ENCODE measurements at places on chromosomes 2 and 18. TPM values are rescaled to one million over a fixed set of nuclear protein-coding genes. Genes with fewer than 3 reads are reported as not detected.

DNA sequence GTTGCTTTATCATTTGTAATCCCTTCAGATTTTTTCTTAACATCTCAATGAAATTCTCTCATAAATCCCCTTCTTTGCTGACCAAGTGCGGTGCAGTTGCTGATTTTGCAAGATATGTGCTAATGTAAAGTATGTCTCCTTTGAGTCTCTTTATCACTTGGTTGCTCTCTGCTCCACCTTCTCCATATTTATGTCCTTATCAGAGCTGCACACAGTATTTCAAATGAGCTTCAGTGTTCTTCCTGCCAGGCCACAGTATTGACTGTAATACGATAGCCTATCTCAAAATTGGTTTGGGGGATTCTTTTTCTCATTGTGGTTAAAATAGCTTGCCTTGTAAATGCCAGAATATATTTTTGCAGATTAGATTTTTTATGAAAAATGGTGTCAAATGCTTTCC, 32.2 kb downstream of the MAIP1 start:
- DNase-seq: no peak

DNA sequence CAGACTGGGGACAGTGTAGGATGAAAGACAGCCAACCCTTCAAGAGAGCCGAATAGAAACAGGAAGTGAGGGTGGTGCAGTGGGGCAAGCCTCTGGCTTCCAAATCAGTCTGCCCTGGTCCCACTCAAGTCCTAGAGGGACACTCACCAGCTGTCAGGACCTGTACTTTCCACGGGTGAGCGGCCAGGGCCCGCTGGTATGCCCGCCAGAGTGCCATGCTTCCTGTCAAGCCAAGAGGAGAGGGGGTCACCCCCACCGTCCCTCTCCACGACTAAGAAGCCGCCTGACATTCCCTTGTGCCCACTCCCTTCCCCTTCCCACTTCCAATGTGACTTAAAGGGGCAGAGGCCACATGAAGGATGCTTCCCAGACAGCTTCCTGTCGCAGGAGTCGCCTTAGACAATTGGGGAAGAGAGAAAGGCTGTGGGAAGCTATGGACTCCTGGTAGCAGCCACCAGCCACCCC, 564 bp downstream of the MPV17 start:
- no peak for DNase-seq

DNA sequence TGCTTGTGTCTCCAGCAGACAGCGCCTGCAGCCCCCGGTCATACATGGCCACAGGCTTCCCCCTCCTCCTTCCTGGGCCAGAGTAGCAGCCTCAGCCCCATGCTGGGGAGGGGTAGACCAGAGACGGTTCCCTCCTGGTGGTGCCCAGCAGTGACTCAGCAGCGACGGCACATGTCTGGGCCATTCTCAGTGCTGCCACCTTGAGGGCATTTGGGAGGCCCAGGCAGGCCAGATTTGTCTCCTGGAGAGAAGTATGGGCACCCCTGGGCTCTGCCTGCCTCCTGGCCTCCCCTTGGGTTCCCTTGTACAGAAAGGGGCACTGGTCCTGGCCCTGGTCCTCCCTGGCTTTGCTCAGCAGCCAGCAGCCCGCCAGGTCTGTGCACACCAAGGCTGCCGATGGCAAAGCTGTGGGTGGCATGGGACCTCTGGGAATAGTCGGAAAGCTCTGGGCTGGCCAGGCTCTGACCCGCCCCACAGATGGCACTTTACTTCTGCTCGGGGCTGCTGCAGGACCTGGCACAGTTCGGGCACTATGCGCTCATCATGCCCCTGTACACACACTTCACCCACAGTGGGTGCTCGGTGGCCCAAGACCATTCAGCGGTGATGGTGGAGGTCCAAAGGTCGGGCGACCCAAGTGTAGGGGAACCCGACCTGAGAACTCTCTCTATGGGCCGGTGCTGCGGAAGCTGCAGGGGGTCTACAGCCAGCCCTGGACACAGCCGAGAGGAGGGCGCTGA, 11.4 kb upstream of the ALPI start:
- DNase-seq: no peak

DNA sequence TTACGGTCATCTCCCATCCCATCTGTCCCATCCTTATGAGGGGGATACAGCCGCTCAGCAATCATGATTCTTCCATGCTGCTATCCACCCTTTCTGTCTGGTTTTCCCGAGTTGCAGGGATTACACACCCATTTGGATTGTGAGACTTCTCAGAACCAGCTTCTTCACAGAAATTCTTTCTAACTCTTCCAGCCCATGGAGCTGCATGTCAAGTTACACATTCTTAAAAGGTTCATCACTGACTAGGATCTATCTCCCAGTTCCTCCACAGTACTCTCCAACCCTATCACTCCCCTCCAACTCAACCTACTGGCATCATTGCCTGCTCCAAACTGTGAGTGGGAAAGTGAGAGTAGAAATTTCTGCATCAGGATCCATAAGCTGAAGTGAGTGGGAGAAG, 558.2 kb upstream of the TNP1 start:
- no peak for DNase-seq

DNA sequence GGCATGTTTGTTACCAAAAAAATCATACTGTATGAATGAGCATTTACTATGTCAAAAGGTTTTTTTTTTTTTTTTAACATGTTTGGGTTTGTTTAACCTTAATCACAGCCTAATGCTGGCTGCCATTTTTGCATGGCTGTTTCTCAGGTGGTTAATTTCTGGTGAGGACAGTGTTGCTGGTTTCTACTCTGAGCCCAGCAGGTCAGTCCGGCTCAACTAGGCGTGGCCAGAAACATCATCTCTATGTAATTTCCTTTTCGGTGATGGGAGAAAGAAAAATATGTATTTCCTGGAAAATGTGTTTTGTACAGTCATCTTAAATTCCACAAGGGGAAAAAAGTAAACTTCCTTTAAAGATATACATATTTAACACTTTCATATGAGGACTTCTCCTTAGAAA, 24.9 kb upstream of the BZW1 start:
- DNase-seq: no peak

DNA sequence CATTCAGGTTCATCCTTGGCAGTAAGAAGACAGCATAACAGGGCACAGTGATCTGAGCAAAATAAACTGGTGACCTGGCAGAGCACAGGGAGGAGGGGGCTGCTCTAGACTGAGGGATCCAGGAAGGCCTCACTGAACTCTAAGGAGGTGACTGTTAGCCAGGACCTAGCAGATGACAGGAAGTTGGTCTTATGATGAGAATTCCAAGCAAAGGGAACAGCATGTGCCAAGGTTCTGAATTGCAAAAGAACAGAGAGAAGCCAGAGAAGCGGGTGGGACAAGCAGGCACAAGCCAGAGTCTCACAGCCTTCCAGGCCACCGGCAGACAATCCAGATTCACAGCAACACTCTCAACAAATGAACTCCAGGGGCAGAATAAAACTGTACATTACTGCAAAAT, 152.7 kb upstream of the PTPRM start:
- no peak for DNase-seq

DNA sequence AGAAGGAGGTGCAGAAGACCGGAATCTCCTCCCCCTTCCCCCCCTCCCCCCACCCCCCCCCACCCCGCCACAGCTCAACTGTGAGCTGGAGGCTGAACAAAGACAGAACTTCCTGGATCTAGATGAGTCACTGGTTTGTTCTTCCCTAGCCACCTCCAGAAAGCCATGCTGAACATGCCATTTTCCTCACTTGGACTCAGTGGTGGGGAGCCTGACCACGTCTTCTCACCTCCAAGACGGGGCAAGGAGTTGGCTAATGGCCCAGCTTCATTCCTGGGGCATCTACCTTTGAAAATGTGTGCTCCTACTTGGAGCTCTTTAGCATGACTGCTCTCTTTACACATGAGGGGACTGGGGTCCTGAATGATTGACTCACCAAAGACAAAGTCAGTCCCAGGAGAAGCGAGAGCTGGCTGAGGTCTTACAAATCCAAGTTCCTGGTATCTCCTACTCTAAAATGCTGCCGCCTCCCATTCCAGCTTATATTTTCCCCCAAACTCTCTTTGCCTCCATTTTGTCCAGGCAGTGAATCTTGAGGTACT, 22.6 kb upstream of the FZD5 start:
- DNase-seq: peak; percentile 88

DNA sequence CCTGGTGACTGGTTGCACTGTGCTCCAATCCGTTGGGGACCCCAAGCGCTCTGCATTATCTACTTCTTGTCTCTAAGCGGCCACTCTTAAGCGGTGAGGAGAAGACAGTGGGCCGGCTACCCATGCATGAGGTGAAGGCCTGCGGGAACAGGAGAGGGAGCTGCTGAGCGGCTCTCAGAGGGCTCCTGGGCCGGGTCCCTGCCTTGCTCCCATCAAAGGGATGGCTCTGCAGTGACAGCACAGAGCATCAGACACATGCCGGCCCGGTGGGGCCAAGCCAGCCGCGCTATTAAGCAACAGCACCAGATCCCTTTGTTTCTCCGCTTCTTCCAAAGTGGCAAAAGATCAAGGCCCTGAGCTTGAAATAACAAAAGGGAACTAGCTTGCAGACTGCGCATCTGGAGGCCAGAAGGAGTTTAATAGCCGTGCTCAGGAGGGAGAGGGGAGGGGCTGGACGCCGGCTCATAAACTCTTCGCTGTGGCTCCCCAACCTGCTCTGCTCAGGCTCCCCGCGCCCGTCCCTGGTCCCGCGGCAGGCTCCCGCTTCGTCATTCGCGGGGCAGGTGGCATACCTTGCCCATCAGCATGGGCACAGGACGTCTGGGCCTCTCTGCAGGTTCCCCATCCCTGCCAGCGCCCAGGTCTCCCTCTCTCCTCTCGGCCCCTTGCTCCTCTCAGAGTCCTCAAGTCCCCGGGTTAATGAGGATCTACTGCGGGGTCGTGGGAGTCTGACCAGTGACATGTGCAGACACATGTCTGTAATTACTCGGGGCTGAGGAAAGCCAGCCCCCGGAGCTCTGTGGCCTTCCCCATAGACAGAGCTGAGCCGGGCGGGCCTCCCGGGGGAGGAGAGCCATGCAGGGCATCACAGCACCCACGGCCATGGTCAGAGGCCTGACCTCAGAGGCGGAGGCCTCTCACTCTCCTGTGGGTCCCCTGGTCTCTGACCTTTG, 96.7 kb downstream of the ASB1 start:
- DNase-seq: no peak

Gene SERPINB4
- total RNA-seq: not detected

Gene TUBA4B
- 0.52 TPM for total RNA-seq

Gene RGPD3
- 0.29 TPM for total RNA-seq

Gene CCDC121
- total RNA-seq: 2.5 TPM

Measured in epithelial cell of proximal tubule (primary cell).